GM04504 (cell line): ENCODE measurements at places on chromosomes 6 and 20.
A peak's percentile ranks its signal among the peaks of the same experiment; 100 is the strongest.

DNA sequence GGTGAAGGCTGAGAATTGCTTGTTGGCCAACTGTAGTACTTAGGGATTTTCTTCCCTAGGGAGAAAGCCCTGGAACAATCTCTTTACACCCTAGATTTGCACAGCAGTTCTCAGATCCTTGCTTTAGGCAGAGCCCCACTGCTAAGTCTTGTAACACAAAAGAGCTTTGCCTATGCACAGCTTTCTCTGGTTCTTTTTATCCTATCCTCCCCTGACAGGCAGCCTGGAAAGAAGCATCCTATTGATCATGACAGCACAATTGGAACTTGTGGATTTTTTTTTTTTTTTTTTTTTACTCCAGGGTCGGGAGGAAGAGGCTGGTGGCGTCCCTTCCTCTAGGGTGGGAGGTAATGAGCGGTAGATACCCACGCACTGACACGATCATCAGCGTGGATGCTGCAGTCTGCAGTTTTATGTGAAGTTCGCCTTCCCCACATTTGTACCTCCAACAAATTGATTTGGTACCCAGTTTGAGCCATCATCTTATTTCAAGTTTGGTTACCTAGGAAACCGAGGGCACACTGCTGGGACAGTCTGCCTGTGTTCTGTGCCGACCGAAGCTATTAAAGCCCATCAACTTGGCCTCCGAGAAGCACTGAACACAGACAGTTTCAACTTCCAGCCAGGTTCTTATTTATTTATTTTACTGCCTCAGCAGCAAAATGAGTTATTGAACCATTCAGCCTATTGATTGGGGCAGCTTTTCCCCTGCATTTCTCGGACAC lies 110.1 kb downstream of the NRN1 start:
- DNase-seq = no peak

- no peak for DNase-seq
Measured at GRCh38 chr6:166872531-166873009, 83.8 kb downstream of the RNASET2 start.

GRCh38 chr6:56902641-56903464 lies 52.1 kb upstream of the BEND6 start:
- DNase-seq = peak; percentile 55

DNA sequence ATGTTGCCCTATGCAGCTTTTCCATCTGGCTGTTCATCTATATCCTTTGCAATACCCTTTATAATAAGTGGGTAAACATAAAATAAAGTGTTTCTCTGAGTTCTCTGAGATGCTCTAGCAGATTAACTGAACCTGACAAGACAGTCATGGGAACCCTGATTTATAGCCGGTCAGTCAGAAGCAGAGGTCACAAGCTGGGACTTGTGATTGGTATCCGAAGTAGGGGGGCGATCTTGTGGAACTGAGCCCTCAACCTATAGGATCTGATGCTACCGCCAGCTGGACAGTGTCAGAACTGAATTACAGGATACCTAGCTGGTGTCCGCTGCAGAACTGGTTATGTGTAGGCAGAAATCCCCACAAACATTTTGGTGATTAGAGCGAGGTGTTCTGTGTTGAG lies 39.0 kb downstream of the SLC17A5 start:
- DNase-seq = no peak

DNA sequence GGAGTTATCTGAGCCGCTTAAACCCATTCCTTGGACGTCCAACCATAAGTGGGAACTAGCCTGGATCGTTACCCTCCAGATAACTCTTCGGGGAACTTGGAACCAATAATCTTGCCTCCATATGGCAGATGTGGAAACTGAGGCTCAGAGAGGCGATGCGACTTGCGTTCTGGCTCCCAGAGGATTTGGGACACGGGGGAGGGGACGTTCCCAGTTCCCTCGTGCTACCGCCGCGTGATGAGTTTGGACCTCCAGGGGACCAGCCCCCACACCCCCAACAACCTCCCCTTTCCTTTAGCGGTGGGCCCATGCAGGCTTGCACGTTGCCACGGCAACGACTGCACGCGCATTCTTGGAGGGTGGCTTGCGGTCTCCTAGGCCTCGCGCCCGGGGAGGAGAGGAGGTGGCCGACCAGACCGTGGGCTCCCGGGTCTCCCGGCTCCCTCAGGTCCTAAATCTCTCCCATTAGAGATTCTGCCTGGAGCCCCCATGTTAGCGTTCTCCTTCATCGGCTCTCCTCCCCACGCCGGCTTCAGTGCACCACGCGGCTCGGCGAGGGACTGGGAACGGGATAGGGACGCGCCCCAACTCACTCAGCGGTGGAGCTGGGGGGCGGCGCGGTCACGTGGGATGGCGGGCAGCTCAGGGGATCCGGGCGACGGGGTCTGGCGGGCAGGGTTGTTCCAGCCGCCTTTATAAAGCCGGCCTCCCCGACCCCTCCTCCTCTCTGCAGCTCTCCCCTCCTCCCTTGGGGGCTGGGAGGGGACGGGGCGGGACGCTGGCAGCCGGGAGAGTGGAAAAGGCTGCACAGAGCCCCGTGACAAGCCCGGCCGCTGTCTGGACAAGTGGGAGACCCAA lies at the start of gene PLTP:
Gene PLTP, minus strand, starts transcription at position 670 of the 858 bp plus-strand sequence. CDS start 703 bp downstream, outside the sequence.
- no peak for DNase-seq

GRCh38 chr6:143765422-143766184 lies 77.5 kb upstream of the LTV1 start:
- DNase-seq = no peak

DNA sequence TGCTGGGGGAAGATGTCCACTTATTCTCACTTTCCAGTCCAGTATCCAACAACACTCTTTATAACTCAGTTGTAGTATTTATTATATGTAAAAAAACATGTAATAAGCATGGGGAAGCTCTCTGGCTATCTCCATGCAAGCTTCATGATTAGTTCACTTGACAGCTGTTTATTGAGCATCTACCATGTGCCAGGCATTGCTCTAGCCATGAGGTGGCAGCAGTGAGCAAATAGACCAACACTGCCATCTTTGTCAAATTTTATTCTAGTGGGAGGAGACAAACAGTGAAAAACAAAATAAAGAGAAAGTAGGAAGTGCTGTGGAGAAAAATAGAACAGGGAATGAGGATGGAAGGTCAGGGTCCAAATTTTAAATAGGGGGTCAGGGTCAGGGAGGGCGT lies 131.8 kb downstream of the CFAP61 start:
- no peak for DNase-seq

DNA sequence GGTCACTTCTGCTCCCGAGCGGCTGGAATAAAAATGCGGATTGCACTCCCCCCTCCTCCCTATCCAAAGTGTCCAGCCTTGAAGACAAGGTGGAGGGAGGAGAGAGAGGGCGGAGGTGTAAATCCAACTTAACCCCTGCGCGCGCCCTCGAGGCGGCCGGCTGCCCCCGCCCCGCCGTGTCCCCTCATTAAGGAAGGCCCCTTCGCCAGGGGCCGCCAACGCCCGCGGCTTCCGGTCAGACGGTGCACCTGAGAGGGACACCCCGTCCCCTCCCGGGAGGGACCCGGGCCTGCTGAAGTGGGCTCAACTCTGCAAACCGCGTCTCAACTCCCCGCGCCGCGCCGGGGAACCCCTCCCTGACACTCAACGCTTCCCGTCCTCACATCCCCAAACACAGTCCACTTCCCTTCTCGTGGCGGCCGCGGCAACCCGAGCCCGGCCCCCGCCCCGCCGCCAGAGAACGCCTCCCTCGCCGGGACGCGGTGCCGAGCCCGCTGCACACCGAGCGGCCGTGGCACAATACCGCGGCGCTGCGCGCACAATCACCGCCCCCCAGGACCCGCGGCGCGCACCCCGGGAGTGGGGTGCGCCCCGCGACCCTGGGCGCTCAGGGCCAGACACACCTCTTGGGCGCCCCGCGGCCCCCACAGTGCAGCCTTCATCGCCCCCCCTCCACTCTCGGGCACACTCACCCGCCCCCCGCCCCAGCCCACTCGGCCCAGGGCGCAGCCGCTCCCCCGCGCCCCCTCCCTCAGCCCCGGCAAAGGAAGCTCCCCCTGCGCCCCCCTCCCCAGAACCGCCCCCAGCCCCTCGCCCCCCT lies 102.5 kb downstream of the NOL4L start:
- no peak for DNase-seq

DNA sequence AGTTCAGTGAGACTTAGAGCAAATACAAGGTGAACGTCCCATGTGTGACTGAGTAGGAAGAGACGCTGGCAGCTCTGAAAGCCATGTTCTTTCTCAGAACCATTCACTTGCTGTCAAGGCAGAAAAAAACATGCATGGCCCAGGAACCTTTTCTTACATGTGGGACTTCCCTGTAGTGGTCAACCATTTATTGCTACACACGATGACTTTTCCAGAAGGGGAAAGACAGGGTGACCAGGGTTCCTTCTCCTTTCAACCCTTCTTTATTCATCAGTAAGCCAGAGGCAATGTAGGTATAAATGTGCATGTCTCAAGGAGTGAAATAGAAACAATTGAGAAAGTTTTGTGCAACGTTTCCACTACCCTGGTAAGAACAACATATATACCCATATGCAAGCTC lies 189.0 kb downstream of the NFATC2 start:
- no peak for DNase-seq

GRCh38 chr20:438571-439469 lies 23.5 kb downstream of the TBC1D20 start:
- DNase-seq = no peak

DNA sequence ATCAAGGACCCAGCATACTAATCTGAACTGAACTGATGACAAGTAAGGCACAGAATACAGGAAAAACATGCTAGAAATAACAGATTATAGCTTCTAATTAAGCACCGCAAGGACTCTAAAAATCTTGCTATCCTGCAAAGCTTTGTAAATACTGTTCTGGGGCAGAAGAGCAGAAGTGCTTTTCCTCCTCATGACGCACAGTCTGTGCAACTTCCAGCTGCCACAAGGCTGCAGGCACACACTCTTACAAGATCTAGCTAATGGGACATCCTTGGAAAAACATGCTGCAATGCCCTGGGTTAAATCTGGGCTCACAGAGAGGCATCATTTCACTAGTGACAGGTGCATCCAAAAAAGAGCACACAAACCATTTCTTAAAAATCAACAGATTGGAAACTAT lies 188.6 kb downstream of the GJA10 start:
- no peak for DNase-seq

GRCh38 chr6:146949425-146949824 lies 254.8 kb upstream of the STXBP5 start:
- DNase-seq = no peak

DNA sequence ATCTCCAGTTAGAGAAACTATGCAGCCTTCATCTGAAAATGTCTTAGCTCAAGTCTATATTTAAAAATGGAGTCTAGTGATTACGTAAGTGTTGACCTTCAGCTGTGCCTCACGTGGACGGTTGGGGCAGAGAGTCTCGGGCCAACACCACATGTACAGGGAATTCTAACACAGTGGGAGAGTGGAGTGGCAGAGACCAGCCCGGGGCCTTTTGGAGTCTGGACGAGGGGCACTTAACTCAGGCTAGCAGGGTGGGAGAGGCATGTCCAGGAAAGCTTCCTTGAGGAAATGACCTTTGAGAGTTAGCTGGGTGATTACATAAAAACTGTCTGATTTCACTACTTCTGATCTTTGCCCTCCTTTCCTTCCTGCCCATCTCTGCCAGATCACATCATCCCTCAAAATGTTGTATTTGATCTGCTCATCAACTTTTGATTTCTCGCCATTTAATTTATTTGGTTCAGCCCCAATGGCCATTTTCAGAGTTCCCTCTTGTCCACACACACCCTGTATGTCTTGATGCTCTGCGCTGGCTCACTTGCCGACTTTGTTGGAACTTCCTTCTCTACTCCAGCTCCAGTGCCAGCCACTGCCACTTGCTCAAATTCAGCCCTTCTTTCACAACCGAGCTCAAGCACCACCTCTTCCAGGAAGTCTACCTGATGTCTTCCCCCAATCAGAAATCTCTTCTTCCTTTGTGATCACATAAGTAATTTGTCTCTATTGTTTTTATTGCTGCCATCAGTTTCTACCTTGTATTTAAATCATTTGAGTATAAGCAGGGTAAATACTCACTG lies 2.6 kb downstream of the ARMC2 start:
- no peak for DNase-seq

- DNase-seq = no peak
Measured at GRCh38 chr20:23679133-23680092, 9.4 kb downstream of the CST4 start.

DNA sequence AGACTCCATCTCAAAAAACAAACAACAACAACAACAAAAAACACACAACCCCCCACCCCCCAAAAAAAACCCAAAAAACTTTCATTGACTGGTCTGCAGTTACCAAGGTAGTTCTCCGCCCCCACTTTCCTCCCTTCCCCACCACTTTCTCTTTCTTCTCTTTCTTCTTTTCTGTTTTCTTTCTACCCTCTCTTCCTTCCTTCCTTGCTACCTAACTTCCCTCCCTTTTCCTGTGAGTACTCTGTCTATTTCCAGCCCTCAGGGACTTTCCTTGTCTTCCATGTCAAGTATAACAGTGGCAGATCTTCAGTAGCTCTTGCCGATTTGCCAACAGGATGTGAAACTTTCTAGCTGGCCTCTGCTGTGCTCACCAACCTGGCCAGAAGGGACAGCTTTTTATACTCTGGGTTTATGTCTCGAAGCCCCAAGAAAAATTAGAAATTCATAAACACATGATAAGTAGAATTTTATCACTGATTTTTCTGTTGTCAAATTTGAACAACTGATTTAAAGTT lies 399.5 kb downstream of the QKI start:
- DNase-seq = no peak

GRCh38 chr6:47485491-47486135 lies 8.0 kb downstream of the CD2AP start:
- DNase-seq = no peak

GRCh38 chr6:26183581-26184366 lies 96.5 kb downstream of the HFE start:
- peak; percentile 75 for DNase-seq

GRCh38 chr6:54238396-54238795 lies 69.8 kb upstream of the TINAG start:
- DNase-seq = peak; percentile 86

- DNase-seq = no peak
Measured at GRCh38 chr6:35300848-35301247, 3.2 kb downstream of the DEF6 start.

DNA sequence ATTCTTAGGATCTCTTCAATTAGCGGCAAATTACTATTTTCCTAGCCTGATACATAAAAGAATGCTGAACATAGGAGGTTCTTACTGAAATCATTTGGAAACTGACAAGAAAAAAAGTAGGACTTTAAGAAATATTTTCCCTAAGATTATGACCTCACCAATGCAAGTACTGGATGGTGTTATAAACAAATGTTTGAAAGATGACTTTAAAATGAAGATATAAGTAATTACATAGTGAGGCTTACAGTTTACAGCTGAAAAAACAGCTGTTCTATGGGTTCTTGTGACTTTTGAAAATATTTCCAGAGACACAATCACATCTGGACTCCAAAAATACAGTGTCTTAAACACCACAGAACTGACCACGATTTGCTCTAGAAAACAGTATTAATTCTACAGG lies 64.9 kb downstream of the ADAT2 start:
- no peak for DNase-seq

GRCh38 chr20:37349517-37350491 lies 3.9 kb downstream of the SRC start:
- DNase-seq = no peak
